ENCODE measurements at places on chromosomes 4 and X.

DNA sequence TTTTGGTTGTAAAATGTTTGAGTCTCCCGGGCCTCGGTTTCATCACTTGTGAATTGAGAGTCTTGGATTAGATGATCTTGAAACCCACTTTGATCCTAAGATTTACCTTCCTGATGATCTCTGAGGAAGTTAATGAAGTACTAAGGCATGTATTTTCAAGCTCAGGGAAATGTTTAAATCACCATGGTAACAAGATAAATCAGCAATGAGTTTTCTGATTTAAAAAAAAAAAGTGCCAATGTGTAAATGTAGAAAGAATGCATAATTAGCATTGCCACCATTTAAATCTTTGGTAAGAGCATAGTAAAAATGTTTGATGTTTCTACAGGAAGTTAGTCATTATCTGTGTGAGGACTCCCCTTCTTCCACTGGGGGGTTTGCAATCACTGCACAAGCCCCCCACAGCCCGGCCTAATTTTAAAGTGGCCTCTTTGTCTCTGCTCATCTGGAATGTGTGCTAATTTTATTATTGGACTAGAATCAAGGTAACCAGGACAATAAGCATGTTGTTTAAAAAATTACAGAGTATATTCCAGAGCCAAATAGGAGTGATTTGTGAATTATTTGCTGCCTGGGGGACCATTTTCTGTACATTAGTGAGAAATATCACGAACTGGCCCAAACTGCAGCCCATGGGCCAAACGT is 93.6 kb downstream of the SLC34A2 start:
- DNase-seq = no peak

DNA sequence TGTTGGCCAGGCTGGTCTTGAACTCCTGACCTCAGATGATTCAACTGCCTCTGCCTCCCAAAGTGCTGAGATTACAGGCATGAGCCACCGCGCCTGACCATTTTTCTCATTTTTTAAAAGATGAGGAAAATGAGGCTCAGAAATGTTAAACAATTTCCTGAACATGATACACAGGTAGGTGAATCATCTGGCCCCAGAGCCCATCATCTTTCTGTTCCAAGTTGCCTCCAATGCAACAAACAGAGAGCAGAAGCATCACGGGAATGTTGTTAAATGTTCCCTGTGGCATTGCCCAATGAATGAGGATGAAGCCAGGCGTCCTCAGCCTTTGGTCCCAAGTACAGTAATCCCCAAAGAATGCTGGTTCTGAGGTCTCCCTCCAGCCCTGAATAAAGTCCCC is 31.3 kb upstream of the ANXA5 start:
- no peak for DNase-seq

DNA sequence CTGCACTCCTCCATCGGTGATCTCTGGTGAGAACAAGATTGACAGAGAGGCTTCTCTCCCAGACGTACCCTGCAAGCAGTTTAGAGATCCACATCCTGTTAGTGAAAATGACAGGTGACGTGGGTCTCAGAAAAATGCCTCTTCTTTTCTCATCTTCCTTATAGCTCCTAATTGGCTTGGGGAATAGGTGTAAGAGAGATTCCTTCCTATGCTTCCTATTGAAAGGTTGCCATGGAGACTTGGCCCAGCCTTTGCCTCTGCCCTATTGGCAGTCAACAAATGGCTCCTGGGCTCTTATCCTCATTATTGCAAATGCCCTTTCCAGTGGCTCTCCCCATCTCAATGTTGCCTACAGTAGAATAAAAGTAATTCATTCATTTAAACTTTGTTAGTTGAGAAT is 26.5 kb upstream of the DGKK start:
- DNase-seq = no peak

- DNase-seq = no peak
Observed at GRCh38 chr4:6425911-6426310, 46.5 kb downstream of the PPP2R2C start.

- DNase-seq = no peak
Observed at GRCh38 chr4:153499005-153499404, 32.8 kb downstream of the TMEM131L start.

DNA sequence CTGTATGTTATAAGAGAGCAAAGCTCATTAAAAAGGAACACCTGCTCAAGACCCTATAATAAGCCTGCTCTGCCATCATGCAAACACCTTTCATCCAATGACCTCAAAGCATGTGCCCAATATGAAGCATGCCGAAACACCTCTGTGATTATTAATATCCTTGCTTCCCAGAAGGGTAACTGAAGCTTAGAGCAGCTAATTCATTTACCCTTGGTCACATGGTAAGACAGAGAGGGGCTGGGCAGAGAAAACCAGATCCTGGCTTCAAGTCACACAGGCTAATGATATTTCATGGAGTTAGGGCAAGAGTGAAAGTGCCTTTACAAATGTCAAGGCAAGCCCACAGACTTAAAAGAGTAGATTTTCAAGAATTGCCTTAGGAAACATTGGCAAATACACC is 5.6 kb downstream of the AMOT start:
- no peak for DNase-seq

- no peak for DNase-seq
Observed at GRCh38 chrX:19867938-19868337, 19.5 kb downstream of the SH3KBP1 start.

DNA sequence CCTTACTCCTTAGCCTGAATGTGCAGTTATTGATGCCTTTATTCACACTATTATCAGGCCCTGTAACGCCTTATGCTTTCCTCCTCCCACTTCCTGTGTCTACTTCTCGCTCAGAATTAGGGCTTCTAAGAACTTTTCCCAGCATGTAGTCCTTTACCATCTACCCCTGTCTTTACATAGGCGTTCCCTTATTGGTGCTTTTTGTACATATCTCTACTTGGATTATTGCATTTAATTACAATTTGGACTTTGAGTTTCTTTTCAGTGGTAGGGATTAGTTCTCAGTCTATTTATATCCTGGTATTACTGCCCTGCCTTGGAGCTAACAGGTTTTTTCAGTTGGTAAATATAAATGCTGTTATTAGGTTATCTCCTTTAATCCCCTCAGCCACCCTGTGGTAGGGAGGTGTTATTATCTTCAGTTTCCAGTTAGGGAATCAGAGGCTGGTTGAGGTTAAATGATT is 84.0 kb downstream of the RBPJ start:
- DNase-seq = peak; percentile 59

- DNase-seq = no peak
Observed at GRCh38 chrX:40552768-40553167, 28.0 kb upstream of the ATP6AP2 start.

DNA sequence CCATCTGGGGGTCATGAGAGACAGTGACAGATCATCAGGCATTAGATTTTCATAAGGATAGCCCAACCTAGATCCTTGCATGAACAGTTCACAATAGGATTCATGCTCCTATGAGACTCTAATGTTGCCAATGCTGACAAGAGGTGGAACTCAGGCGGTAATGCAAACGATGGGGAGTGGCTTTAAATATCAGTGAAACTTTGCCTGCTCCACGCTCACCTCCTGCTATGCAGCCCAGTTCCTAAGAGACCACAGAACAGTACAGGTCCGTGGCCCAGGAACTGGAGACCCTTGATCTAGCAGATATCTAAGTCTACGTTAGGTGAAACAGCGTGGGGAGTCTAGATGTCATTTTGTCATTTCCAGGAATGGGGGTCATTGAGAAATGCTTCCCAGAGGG is 165.7 kb downstream of the OR13H1 start:
- DNase-seq = no peak

DNA sequence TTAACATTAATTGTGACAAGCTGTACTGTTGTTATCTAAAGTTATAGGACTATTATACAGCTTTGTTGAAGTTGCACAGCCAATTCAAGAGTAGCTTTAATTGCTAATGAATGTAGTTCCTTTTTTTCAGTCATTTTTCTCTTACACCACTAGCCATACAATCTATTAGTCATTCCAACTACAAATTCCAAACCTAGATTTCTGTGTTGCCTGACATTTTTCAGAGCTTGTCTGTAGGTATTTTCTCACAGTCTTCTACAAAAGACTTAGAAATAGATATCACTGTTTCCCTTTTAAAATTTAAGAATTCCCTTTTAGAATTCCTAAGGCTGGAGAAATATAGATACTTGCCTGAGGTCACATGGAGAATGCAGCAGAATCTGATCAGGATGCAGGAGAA is 307.0 kb upstream of the HS3ST1 start:
- DNase-seq = no peak

- peak; percentile 32 for DNase-seq
Observed at GRCh38 chrX:63934791-63935190, 149.8 kb upstream of the ARHGEF9 start.

DNA sequence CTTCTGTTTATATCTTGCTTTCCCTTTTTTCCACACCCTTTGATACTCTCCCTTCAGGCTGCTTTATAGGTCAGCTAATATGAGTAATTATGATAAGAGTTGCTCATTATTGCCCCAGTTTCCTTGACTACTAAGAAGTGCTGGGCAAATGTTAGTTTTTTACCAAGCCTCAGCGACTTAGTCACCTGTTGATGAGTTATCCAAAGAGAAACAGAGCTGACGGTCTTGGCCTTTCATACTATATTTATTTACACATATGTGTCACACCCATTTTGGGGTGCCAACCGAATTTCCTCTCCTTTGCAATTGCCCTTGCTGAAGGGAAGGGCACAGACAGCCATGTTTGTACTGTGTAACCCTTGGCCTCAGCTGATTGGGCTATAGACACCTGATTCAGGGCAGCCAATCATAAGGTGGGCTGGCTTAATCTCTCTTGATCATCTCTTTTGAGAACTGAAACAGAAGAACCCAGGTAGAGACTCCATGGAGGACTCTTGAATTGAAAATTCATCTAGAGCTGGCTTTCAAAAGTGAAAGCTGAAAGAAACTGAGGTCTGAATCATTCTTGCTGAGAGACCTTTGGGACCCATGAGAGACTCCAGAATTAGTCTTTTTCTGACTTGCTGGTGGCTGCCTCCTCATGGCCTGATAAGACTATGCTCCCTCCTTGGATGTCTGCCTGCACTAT is 111.7 kb upstream of the RPS6KA3 start:
- DNase-seq = peak; percentile 53

- no peak for DNase-seq
Observed at GRCh38 chr4:25779021-25779420, 83.8 kb downstream of the SEL1L3 start.

- peak; percentile 46 for DNase-seq
Observed at GRCh38 chr4:99875071-99875470, 19.2 kb downstream of the LAMTOR3 start.

DNA sequence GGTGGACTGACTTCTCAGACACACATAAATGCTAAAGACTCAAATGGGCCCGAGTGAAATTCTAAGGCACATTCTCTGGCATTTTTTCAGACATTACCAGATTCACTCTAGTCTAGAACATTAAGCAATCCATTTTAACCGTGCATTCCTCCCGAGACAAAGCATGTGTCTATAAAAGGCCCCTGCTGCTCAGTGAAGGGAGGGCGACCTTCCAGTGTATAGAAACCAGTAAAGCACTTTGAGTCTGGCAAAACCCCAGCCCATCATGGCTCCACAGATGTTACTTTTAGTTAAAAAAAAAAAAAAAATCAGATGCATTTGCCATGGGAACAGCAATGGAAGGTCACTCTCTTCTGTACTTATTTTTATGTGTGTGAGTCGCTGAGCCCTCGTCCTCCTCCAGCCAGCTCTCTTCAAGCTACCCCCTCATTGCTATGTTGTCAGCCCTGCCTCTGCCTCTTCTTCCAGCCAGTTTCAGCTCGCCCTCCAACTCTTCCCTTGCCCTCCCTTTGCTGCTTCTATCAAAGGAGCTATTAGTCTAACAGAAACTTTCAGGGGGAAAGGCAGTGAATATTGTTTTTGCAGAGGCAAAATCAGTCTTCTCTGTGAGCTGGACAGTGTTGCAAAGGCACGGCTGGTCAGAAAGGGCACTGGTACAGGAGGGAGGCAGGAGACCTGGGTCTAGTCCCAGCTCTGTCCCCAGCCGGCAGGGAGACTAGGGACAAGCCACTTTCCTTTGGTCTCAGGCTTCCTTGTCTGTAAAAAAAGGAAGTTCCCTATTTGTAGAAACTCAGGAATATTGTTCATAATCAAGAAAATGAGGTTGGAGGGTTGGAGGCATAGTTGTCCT is 644.2 kb downstream of the ZNF674 start:
- peak; percentile 16 for DNase-seq

DNA sequence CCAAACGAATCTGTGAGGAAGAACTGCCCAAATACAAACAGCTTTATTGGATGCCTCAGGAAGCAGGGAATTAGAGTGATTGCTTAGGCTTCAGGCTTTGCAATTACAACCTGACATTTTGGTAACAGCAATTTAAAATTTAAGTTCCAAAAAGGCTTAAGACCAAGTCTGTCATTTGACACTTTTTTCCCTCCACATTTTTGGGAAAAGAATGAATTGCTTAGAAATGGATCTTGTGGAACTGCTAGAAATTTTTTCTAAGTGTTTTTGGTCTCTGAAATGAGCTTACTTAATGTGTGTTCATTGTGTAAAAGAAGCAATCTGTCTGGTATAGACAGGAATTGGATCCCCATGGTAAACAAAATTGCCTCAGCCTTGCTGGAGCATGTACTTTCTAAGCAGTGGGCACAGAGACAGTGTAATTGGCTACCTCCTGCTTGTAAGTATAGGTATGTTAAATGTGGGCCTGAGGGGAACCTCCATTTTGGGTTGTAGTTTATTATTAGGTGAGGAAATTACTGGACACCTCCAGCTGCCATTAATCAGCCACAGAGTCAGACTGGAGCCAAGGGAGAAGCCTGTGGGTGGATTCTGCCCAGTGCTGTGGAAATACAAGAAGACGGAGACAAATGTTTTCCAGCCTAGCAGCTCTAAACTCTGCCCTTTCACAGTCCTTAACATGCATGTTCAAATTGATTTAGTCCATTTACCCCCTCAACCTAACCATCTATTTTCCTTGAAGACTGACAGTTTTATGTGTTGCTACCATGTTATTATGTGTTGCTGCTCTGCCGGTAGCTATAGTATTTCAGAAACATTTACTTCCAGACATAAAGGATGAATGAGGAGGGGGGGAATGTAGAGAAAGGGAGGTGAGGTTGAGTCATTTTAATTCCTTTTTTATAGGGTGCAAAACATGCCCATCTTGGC is 473.0 kb downstream of the SPRY1 start:
- no peak for DNase-seq

DNA sequence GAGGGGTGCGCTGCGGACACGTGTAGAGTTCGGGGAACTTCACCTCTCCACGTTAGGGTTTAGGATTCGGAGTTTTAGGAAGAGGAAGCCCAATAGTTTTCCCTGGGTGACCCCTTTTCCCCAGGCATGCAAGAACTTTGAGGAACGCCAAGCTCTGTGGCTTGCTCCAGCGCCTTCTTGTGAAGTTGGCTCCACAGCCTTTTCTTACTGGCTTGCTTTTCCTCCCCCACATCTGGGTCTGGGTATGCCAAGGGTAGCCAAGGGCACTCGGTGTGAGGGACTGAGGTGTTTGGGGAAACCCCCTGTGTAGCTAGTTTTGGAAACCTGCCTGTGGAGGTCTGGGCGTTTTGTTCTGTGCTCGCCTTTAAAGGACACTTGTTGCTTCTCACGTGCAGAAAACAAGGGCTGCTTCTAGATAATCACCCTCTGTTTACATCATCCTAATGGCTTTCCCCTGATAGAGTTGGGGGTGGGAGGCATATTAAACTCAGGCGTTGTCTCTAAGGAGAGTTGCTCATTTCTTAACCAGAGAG is 746 bp downstream of the EDNRA start:
- DNase-seq = peak; percentile 25

GRCh38 chr4:97942137-97942536 is 201.1 kb downstream of the STPG2 start:
- DNase-seq = no peak

- no peak for DNase-seq
Observed at GRCh38 chr4:126354784-126355183, 1040.0 kb downstream of the FAT4 start.
